ENCODE measurements at places on chromosomes 5 and 9.

DNA sequence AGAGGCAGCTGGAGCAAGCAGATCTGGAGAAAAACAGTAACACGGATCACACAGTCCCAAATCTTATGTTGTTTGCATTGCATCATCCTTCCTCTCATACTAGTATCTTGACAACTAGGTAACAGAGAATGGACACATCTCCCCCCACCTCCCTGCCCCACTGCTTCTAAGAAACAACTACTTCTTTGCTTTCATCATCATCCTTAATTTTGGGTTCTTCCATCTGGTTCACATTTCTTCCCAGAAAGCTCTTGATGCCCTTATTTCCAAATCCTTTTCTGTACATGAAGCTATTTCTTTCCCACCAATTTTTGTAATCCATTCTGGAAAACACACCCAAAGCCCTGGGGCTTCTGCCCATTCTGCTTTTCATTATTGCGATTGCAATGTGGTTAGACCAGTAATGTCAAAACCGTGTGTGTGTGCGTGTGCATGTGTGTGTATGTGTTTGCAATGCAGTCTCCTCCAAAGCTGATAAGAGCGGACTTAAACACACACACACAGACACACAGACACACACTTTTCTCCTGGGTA is 254.7 kb upstream of the SLC30A5 start:
- DNase-seq: no peak

GRCh38 chr5:10602031-10602806 is 38.3 kb downstream of the ANKRD33B start:
- no peak for DNase-seq

GRCh38 chr9:136701668-136702053 is 10.7 kb upstream of the DIPK1B start:
- DNase-seq: no peak

DNA sequence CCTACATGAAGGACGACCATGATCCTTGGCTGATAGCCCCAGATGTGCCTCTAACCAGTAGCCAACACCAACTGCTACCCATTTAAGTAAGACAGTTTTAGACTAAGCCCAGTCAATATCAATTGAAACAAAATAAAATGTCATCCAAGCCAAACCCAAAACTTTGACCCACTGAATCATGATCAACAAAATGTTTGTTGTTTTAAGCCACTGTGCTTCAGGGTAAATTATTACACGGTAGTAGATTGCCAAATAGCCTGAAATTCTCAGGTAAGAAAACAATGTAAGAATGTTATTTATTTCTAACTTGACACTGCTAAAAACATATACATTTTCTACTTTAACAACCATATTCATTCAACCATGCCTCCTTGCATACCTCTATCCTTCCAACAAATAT is 105.5 kb upstream of the PAPPA start:
- no peak for DNase-seq

DNA sequence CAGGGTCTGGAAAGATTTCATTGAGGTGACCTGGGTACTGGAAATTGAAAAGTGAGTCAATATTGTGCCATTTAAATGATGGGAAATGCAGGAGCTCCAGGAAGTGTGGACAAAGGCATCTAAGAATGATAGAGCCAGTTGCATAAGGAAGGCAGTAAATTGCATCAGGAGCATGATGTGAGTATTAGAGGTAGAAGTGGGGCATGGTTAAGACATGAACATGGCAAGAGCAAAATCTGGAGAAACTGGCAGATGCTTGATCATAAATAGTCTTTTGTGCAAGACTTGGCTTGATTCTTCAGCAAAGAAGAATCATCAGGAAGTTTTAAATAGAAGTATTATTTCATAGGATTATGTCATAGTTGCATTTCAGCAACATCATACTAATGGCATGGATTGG is 157.4 kb upstream of the PUM3 start:
- DNase-seq: no peak

DNA sequence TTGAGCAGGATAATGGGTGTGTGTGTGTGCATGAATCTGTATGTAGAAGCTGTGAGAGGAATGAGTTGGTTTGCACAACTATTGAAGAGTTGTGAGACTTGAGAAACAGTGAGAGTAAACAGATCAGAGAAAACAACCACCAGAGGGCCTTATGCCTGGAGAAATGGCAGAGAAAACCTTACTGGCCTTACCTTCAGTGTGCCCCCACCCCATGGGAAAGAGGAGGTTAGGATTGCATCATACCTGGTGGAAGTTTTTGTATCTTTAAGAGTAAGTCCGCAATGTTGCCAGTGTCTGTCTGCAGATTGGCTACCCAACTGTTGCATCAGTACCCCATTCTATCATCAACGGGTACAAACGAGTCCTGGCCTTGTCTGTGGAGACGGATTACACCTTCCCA is 1909.4 kb upstream of the WWC1 start:
- DNase-seq: no peak

GRCh38 chr5:180910182-180910581 is 11.2 kb downstream of the BTNL8 start:
- DNase-seq: no peak

- no peak for DNase-seq
Observed at GRCh38 chr9:93645921-93646639, 69.7 kb downstream of the PHF2 start.

All from stimulated activated CD8-positive, alpha-beta memory T cell treated with anti-CD3 and anti-CD28 coated beads, Interleukin-7, amount 100 ng/mL, for 4 hours (primary cell).